ENCODE measurements at places on chromosomes 7 and 10.

DNA sequence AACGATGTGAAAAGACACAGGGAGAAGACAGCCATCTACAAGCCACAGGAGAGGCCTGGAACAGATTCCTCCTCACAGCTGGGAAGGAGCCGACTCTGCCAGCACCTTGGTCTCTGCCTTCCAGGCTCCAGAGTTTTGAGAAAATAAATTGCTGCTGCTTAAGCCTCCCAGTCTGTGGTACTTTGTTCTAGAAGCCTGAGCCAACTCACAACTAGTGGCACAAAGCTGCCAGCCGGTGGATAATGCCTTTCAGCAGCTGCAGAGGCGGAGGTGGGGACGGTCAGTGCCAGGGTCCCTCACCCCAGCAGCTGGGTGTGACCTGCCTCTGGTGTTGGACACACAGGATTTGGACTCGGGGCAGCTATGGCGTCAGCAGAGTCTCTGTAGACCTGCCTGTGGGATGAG is 255.4 kb upstream of the PITRM1 start:
- DNase-seq: no peak

DNA sequence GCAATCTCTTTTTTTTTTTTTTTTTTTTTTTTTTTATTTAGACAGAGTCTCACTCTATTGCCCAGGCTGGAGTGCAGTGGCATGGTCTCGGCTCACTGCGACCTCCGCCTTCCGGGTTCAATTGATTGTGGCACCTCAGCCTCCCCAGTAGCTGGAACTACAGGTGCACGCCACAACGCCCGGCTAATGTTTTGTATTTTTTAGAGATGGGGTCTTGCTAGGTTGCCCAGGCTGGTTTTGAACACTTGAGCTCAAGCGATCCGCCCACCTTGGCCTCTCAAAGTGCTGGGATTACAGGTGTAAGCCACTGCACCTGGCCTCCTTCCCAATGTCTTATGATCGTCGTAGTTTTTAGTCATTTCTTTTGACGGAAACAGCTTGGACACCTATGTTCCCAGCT is 6.6 kb upstream of the ZNF853 start:
- no peak for DNase-seq

- peak; percentile 70 for DNase-seq
Measured at GRCh38 chr10:130954326-130954905, 357.1 kb downstream of the TCERG1L start.

- DNase-seq: no peak
Measured at GRCh38 chr7:116030651-116031276, at the start of gene TFEC. Gene TFEC, minus strand, starts transcription at chr7:116030763. Its CDS starts 46,322 bp downstream, at chr7:115984441.

DNA sequence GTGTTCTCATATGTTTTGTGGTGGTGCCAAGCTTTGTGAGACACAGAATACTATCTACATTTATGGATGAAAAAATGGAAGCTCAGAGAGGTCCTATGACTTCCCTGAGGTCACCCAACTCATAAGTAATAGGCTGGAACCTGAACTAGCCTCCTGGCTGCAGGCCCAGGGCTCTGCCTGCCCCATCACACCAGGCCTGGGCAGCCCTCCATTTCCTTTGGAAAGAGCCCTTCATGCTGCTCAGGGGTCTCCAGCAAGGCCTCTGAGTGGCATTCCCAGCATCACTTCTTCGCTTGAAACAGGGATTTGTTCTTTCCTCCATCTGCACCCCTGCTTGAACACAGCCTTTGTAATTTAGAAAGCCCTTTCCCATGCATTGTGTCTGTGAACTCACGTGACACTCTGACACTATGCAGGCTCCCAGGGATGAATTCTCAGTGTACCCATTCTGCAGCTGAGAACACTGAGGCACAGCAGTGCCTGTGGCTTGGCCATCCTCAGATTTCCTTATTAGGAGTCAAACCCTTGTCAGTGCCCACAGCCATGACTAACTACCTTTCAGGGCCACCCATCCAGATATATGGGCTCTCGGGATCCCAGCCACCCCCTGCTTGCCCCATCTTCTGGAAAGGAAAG is 127.8 kb upstream of the PPIF start:
- DNase-seq: no peak

DNA sequence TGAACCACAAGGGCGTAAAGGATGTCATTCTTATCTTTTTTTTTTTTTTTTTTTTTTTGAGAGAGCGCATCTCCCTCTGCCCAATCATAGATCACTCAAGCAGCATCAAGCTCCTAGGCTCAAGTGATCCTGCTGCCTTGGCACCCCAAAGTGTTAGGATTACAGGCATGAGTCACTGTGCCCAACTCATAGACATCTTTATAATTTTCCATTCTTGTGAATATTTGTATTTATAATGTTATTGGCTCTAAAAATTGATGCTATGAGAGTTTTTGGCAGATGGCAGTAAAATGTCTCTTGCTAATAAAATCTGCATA is 128.7 kb downstream of the AKR1D1 start:
- no peak for DNase-seq

GRCh38 chr10:73167783-73168464 is at the start of the genes ECD and FAM149B1:
Gene ECD, minus strand, starts transcription at chr10:73168008. Its CDS starts 4,071 bp downstream, at chr10:73163937.
Gene FAM149B1, plus strand, starts transcription at chr10:73168119. Its CDS starts 221 bp downstream, at chr10:73168340.
- peak; percentile 93 for DNase-seq

DNA sequence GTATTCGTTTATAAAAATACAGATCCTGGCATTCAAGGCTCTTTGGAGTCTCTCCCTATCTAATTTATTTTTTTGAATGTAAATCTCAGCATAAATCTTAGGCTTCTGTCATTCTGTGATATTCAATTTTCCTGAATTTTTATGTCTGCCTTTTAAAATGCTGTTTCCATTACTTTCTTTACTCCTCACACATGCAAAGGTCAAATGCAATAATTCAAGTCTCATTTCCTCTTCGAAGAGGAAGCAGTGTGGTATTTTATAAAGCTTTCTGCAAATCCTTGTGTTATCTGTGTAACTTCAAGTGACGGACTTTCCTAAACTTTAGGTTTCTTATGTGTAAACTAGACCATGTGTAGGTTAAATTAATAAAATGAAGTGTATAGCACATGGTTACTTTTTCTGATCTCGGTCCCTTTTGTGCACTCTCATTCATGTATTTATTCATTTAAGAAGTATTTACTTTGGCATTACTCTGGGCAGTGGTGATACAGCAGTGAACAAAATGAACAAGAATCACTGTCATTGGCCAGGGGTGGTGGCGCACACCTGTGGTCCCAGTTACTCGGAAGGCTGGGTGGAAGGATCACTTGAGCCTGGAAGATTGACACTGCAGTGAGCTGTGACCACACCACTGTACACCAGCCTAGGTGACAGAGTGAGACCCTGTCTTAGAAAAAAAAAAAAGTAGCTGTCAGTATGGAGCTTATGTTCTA is 332.2 kb downstream of the EXOC4 start:
- DNase-seq: no peak

DNA sequence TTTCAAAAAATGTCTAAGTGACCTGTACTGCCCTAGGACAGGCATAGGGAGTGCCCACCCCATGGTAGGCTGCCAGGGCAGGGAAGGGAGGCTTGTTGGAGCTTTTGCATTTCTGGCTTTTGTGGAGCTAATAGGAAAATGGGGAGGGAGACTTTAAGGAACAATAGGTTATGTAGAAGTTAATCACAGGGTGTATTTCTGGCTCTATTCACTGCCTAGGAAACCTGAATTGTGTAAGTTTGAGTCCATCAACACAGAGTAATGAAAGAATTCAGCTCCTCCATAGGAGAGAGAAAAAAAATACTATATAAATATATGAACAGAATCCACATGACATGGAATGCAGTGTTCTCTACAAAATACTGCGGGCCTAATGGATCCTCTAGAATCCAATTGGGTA is 661.5 kb downstream of the KCNMA1 start:
- no peak for DNase-seq

- no peak for DNase-seq
Measured at GRCh38 chr10:65943451-65943850, 982.4 kb upstream of the LRRTM3 start.

- DNase-seq: peak; percentile 23
Measured at GRCh38 chr10:52951824-52952223, 179.2 kb upstream of the MBL2 start.

DNA sequence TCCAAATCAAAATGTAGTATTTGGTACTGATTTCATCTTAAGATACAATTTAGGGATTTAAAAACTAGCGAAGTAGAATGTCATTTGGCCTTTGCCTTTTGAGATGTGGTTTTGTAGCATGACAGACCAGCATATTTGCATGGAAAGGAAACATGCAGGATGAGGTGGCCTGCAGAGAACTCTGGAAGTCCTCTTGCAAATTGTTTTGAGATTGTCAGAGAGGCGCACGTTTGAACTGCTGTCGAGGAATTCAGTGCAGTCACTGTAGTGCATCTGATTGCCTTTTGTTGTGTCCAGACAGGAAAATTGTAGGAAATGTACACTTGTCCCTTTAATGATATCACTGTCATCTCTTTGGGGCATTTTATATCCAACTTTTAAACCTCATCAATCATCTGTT is 136.7 kb downstream of the CELF2 start:
- DNase-seq: no peak

DNA sequence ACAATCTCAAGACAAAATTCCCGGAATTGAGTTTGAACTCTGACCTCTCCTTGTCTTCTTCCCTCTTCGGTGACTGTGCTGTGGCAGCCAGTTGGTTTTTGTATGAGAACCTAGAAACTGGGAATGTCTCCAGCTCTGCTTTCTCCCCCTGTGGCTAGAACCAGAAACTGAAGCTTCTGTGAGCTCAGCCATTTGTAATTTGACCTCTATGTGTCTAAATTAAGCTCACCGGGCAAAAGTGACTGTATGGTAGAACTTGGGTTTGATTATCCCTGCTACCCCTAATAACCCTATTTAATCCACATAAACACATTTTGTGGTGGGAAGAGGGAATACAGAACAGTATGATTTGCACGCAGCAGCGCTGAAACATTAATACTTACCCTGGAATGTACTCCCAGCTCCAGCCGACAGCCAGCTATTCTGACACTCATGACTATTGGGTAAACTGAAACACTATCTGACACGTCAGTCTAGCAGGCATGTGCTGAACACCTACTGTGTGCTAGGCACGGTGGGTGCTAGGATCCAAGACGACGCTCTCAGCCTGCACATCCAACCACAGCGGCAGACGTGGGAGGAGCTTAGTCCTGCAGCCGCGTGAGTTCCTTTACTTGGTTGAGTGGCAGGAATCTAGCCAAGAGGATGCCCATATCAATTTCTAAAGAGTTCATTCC is 324.8 kb downstream of the SFMBT2 start:
- no peak for DNase-seq

DNA sequence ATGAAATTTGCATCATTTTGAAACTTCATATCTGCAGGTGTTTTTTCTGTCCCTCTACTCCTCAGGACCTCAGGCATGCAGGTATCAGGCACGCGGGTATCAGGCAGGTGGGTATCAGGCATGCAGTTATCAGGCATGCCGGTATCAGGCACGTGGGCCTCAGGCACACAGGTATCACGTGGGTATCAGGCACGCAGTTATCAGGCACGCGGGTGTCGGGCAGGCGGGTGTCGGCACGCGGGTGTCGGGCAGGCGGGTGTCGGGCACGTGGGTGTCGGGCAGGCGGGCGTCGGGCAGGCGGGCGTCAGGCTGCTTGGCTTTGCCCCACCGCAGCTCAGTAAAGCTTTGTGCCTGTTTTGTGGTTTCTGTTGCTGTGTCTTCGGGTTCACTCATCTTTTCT is 8.7 kb downstream of the SPRN start:
- DNase-seq: no peak

GRCh38 chr10:60140651-60141632 is 234.6 kb upstream of the CCDC6 start:
- DNase-seq: peak; percentile 86

- no peak for DNase-seq
Measured at GRCh38 chr10:125016123-125016522, 74.2 kb downstream of the ZRANB1 start.

- DNase-seq: no peak
Measured at GRCh38 chr10:98511876-98512275, 65.1 kb upstream of the HPS1 start.

DNA sequence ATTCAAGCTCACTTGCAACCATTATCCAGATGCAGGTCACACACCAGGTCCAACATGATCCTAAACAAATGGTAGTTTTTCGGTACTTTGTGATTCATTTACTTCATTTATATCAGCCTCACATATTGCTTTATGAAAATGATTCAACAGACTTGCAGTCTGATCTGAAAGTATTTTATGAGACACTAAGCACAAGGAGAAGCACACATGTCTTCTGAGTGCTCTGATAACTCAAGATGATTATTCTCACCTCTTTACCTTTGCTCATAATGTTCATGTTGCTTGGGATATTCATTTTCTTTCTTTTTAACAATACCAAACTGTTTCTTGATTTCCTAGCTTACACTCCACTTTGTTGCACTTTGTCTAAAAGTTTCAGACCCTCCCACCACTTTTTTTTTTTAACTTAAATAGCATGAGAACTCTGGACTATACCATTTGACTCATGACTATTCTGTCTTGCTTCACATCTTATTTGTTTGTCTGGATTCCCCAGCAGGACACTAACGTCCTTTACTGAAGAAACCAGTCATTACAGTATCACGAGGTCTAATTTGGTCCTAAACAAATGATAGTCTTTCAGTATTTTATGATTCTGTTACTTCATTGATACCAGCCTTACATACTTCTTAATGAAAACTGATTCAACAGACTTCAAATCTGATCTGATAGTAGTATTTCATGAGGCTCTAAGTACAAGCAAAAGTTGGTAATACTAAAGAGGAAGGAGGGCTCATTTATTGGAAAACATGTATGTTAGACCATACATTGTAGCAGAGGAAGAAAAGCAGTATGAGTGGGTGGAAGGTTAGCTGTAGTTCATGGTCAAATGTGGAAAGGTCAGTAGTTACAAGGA is 171.8 kb upstream of the AHR start:
- DNase-seq: no peak

GRCh38 chr7:32890010-32890792 is 1.4 kb downstream of the KBTBD2 start:
- peak; percentile 69 for DNase-seq

- DNase-seq: no peak
Measured at GRCh38 chr7:44472843-44473242, 17.6 kb downstream of the NUDCD3 start.

GRCh38 chr7:138752518-138753149 is 45.2 kb upstream of the TMEM213 start:
- DNase-seq: no peak

GRCh38 chr10:101840102-101840684 is 3.4 kb downstream of the KCNIP2 start:
- no peak for DNase-seq

DNA sequence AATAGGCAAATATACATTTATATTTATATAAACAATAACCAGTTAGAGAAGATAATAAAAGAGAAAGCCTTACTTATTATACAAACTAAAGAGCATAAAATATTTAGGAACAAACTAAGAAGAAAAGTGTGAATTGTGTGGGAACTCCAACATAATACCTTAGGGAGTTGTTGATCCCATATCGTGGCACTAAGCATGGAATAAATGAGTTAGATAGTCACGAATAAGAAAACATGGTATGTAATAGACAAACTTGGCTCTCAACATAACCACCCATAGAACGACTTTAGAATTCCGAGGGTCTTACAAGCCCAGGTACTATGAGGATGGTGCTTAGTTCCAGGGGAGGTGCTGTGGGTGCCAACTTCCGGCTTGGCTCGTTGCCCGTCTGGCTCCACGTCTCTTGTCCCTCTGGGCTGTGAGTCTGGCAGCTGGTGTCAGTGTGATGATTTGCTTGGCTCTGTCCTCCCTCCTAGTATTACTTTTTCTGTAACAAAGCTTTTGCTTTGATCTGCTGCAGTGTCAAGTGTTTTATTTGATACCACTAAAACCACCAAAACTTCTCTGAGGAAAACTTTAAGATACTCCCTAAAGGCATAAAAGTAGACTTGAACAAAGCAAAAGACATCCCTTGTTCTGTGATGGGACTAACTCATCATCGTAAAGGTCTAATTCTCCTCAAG is 9.5 kb upstream of the RBM20 start:
- no peak for DNase-seq
